ENCODE measurements at places on chromosomes 5 and 9.
A peak's percentile ranks its signal among the peaks of the same experiment; 100 is the strongest.

DNA sequence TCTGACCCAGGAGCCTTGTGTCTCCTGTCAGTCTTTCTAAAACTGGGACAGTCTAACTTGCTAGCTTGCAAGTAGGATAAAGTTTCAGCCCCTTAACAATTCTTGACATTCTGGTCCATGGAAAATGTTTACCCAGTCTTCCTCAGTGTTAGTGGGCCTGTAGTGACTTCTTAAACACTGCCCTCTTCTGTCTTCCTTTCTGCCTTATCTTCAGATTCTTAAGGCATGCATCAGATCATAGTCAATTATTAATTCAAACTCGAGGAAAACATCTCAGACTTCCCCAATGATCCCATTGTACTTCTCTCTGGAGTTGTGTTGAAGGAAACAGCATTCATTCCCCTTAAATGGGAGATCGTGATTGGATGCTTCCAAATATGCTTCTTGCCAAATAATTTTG is 1199.8 kb downstream of the DTWD2 start:
- no peak for DNase-seq

- DNase-seq = no peak
Measured at GRCh38 chr5:69167929-69168328, 979 bp downstream of the CCNB1 start.

DNA sequence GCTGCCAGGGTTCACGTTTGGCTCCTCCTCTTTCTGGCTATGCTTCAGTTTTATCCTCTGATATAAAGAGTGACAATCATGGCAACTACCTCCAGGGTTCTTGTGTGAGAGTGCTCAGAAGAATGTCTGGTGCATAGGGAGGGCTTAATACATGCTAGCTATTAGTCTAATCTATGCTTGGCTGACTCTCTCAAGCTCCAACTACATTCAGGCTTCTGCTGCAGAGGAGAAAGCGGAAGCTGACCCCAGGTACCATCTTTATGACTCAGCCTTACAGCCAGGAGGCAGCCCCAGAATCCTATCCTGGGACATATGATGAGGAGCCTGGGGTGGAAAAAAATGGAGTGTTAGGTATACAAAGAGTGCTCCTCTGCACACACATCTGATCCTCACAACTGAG is 32.1 kb upstream of the RASGRF2 start:
- DNase-seq = no peak

DNA sequence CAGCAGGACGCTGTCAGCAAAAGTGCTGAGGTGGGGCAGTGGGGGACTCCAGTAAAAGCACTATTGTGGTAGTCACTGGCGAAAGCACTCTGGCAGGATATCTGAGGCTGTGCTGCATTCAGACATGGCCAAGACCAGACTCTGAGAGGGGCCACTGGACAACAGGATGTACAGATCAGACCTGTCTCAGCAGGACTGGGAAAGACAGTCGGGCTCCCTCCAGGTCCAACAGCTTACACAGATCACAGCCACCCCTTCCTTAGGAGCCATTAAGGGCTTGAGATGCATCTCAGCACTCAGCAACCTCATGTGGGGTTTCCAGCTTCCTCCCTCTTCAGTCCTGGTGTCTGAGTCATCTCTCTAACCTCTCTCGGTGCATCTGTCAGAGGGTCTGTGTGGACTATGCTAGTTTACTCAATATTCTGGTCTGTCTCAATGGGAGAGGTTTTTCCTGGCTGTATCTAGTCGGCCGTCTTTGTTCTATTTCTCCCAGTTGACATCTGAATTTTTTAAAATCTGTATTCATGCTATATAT is 154.5 kb downstream of the CWC27 start:
- DNase-seq = no peak

DNA sequence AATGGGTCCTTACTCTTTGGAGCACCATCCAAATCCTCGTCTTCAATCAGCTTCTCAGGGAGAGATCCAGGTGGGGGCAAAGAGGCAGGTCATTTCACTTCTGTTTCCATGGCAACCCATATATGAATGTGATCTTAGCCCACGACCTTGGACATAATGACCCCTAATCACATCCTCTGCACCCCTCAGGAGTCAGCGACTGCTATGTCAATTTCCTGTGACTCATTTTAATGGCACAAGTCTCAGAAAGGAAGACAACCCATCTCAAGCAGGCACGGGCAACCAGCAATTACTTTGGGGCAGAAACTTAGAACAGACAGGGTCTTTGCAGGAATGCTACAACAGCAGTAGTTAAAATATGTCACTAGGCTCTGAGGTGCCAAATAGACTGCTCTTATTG is 591.2 kb downstream of the TLR4 start:
- DNase-seq = no peak

DNA sequence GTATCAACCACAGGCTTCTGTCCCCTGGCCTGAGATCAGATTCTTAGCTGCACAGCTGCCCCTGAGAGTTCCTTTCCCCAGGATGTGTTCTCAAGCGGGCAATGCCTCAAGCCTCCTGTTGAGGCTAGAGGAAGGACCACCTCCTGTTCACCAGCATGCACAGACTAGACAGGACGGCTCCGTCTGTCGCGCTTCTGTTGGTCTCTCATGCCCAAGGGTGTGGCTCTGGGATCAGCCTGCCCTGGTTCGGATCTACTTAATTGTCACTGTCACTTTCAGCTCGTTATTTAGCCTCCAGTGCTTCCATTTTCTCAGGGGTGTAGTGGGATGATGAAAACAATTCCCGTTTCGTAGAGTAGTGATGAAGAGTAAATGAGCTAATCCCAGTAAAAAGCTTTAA is 103.1 kb downstream of the KCNIP1 start:
- DNase-seq = no peak

DNA sequence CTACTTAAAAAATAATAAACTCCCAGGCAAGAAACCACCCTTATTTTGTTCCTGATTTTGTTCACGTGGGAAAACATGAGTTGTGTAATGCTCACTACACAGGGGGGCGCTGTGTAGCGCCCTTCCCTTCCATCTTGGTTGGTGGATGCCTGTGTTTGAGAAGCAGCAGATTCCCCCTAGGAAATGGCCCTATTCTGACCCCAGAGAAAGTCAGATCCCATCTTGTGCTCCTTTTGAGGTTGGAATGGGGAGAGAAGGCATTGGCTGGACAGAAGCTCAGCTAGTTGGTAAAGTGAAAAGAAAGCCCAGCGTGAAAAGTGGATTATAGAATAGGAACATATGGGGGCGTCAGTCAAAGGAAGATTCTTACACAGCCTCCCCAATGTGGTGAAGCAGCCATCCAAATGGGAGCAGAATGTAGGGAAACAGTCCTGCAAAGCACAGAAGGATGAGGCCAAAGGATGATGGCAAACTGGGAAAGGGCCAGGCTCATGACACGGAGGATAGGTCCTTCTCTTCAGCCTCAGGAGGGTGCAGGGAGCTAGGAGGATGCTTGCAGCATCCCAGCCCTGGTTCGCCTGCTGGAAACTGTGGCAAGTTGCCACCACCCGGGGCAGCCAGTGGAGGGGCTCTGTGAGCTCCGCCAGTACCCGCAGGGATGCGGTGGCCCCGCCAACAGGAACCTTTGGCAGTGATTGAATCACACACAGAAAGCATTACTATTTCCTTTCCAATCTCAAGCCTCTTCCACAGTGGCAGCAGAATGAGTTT is 314.2 kb upstream of the DAP start:
- DNase-seq = no peak

- no peak for DNase-seq
Measured at GRCh38 chr5:128984480-128984879, 19.2 kb downstream of the SLC27A6 start.

DNA sequence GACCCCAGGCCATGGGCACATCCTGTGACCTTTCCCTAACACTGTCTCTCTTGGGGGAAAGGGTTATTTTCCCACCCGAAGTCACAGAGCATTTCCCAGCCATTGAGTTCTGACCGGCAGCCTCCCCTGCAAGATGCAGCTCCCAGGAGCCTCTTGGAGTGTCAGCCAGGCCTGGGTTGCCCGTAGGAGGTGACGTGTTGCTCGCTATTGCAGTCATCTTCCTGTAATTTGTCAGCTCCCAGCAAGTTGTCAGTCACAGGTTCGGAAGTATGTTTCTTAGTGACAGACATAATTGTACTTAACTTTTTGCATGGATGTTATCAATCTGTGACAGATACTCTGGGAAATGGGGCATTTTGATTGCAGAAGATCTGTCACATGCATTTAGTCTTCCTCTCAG is 74.5 kb downstream of the MVB12B start:
- DNase-seq = no peak

GRCh38 chr5:53425687-53426511 is 54.5 kb upstream of the FST start:
- peak; percentile 22 for DNase-seq

GRCh38 chr9:37746448-37747270 is 6.9 kb upstream of the TRMT10B start:
- no peak for DNase-seq

DNA sequence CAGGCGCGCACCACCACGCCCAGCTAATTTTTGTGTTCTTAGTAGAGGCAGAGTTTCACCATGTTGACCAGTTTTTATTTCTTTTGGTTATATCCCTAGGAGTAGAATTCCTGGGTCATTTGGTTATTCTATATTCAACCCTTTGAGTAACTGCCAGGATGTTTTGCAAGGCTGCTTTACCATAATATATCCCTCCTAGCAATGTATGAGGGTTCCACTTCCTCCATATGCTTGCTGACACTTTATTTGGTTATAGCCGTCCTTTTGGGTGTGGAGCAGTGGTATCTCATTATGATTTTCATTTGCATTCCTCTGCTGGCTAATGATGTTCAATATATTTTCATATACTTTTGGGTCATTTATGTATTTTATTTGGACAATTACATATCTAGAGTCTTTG is 81.2 kb downstream of the RAB24 start:
- DNase-seq = no peak

DNA sequence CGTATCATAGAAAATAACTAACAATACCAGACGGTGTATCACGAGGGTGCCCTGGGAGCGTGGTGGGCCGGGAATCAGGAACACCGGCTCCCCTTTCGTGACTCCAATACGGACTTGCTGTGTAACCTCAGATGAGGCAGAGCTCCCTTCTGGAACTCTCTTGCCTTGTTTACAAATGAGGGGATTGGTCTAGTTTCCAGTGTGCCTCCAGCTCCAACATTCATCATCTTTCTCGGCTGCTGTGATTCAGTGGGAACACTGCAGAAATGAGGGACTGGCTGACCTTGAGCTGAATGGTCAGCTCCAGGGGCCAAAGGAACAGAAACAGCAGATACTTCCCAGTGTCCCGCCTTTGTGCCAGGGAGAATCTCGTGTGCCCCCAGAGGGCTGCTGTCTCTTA is 22.6 kb upstream of the TGFBI start:
- no peak for DNase-seq

- DNase-seq = no peak
Measured at GRCh38 chr5:173809014-173809413, 79.1 kb upstream of the CPEB4 start.

DNA sequence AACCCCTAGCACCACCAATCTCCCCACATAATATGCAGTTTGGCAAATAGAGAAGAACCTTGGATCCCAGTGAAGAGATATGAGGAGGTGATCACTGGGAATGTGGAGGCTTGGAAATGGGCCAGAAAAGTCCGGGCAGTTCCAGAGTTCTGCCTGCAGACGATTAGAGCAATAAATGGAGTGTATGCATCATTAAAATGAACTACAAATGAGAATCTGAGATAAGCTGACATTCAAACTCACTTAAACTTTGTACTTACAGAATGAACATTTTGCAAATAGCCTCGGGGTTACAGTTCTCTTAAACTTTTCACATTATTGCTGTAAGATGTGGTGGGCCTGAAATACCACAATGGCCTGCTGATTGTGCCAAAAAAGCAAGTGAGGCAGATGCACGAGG is 23.0 kb upstream of the LHFPL2 start:
- no peak for DNase-seq

DNA sequence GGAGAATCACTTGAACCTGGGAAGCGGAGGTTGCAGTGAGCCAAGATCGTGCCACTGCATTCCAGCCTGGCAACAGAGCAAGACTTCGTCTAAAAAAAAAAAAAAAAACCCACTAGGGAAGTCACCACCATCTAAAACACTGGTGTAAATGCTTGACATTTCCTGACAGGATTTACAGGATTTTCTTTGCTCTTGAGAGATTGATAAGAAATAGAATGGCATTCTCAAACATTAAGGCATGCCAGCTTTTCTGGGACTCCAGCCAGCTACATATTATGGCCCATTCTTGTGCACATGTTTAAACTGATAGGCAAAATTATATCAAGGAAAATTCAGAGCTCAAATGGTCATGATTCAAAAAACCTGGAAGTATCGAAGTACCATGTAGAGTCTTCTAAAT is 28.7 kb downstream of the GTF3C4 start:
- DNase-seq = no peak

DNA sequence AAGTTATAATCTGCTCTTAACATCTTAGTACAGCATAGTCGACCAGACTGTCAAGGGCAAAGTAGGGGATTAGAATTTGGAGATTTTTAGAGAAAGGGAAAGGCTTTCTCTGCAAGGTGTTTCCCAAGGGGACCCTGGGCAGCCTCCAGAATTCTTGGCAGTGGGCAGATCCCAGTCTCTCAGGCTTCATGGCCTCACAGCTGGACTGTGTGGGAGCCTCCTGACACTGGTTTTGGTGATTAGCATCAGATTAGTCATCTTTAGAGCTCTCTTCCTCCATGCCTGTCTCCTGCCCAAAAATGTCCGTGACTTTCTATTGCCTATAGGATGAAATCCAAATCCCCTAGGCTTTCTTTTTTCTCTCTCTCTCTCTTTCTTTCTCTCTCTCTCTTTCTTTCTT is 370.7 kb downstream of the ZSWIM6 start:
- no peak for DNase-seq

- no peak for DNase-seq
Measured at GRCh38 chr5:44160369-44160768, 228.9 kb downstream of the FGF10 start.

DNA sequence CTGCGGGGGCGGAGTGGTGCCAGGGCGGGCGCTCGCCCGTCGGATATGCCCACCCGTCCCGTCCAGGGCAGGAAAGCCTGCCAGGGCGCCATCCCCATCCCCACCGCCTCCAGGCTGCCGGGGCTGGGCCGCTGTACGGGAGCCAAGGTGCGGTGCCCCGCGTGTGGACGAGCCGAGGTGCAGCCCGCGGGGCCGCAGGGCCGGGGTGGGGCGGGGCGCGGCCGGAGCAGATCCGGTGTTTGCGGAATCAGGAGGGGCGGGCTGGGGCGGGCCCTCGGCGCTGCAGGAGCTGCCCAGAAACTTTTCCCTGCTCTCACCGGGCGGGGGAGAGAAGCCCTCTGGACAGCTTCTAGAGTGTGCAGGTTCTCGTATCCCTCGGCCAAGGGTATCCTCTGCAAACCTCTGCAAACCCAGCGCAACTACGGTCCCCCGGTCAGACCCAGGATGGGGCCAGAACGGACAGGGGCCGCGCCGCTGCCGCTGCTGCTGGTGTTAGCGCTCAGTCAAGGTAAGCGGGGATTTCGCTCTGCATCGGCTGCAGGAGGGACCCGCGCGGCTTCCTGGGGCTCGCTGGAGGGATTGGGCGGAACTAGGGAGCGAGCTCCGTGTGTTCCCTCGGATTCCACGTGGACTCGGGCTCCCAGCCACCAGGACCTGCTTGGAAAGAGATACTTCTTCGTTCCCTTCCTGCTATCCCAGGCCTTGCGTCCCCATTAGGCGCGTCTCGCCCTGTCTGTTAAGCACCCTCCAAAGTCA is at the start of gene ITGA2:
ITGA2 (plus strand) TSS at position 328 of the 756 bp plus-strand sequence; CDS start at position 445, 117 bp downstream.
- no peak for DNase-seq

- DNase-seq = no peak
Measured at GRCh38 chr9:88737031-88737430, 202.1 kb downstream of the NXNL2 start.

GRCh38 chr9:21585756-21586752 is 103.9 kb upstream of the IFNE start:
- no peak for DNase-seq

All from NCI-H1092 (cell line).